ENCODE measurements at places on chromosomes 16 and 17. TPM values are rescaled to one million over a fixed set of nuclear protein-coding genes. Genes with fewer than 3 reads are reported as not detected.

DNA sequence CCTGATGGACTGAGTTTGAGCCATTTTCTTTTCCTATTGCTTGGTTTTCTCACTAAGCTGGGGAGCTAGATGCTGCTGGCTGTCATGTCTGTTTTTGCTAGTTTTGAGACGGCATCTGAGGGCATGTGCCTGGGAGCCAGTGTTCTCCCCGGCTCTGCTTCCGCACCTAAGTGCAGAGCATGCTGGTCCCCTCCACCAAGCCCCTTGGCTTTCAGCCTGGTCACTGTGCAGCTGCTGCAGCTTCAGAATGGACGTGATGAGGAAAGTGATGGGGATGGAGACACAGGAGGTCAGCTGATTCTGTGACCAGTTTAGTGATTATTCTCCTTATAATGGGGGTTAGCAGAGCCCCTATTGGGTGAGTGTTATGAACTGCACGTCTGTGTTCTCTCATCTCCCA lies 28.5 kb downstream of the DNAH17 start:
- DNase-seq = no peak

DNA sequence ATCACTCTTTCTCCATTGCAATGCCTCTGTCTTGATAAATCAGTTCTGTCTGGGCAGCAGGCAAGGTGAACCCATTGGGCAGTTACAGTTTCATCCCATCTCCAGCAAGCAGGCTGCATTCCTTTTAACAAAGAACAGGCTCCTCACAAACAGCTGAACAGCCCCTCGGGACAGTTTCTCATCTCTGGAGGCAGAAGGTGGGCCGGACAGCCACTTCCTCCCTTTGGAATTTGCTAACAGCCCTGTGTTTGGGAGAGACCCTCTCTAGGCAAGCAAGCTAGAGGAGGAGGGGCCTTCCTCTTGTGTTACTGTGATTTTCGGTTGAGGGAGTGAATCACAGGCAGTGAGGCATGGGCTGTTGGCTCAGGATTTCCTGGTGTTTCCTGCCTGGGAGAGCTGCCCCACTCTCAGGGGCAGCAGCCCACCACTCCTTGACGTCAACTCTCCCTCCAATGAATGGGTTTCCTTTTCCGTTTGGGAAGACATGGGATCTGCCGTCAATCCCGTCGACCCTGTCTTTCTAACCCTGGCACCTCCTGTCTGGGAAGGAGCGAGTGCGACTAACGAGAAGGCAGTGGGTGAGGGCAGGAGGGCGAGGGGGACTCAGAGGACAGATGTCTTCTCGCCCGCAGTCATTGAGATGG lies 3.7 kb upstream of the PGS1 start:
- DNase-seq = no peak

- DNase-seq = no peak
These were observed 1.2 kb upstream of the NR1D1 start for GRCh38 chr17:40101367-40102210.

- DNase-seq = no peak
These were observed 180.2 kb upstream of the TBX2 start for GRCh38 chr17:61219460-61219859.

GRCh38 chr17:1096215-1096614 lies 83.6 kb downstream of the ABR start:
- DNase-seq = no peak

DNA sequence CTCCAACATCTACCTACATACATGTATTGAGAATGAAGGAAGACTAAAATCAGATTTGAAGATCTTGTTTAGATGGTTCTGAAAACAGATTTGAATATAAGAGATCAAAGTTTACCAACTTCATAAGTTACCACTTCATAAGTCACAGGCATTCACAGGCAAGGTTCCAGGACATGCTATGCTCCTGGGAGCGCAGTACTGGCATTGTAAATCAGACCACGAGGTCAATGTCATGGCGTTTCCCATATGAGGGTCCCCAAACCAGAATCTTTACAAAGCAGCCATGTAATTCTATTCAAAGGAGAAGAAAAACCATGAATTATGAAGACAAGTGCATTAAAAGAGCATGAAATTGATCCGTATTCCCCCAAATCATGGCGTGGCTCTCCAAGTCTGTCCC lies 3.0 kb downstream of the CDH11 start:
- no peak for DNase-seq

GRCh38 chr16:23670137-23670776 lies 8.4 kb upstream of the PLK1 start:
- no peak for DNase-seq

DNA sequence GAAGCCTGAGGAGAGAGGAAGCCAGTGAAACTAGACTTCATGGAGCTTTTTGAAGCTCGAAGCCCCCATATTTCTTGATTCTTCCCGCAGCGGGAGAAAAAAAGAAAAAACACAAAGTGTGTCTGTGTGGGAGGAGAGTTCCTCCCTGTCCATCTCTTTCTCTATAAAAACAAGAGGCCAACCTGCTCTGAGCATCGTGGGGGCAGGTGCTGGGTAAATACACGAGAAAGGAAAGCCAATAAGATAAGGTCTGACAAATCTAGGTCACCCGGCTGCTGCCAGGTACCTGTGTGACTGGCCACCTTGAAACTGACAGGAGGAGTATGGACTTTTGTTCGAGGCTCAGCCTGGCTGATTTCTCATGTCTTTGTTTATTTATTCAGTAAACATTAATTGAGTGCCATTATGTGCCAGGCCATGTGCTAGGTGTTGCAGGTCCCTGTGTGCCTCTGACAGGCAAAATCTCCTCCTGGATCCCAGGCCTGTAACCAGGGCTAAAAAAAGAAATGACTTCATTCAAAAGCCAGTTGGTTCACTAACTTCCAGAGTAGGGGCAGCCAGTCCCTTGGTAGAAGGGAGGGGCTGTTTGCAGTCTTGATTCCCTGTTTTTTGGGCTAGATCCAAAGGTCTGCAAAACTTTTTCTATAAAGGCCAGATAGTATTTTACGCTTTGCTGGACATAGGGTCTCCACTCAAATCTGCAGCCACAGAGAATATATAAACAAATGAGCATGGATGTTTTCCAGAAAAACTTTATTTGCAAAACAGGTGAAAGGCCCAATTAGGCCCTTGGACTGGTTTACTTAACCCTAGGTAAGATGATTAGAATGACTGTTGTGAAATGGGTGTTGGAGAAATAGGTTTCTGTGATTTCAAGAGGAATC lies 35.6 kb downstream of the YPEL2 start:
- DNase-seq = no peak

DNA sequence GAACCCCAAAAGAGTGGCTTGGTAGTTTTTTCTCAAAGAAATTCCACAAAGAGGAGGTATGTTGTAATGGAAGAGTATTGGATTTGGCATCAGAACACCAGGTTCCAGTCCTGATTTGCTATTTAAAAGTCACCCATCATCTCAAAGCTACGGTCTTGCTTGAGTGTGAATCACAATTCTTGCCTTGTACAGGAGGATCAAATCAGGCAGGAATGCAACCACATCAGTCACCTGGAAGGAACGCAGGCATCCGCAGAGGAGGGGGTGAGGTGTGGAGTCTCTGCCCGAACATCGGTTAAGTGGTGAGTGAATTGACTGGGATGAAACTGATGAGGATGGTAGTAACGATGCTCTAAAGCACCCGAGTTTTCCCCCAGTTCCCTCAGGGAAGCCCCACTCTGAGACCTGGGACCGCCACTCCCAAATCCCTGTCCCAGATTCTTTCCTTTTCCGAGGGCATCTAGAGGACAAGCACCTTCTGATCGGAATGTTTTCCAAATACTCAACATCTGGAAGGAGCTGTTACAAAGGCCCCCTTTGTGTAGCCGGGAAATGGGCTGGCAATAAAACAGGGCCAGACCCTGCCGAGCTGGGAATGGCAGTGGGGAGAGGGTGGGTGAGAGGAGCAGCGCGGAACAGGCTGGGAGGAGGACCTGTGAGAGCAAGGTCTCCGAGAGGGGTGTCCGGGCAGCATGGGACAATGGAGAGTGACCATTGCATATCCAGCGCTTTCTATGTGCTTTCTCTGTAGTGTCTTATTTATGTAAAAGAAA lies 469.6 kb downstream of the SLC39A11 start:
- DNase-seq = no peak

DNA sequence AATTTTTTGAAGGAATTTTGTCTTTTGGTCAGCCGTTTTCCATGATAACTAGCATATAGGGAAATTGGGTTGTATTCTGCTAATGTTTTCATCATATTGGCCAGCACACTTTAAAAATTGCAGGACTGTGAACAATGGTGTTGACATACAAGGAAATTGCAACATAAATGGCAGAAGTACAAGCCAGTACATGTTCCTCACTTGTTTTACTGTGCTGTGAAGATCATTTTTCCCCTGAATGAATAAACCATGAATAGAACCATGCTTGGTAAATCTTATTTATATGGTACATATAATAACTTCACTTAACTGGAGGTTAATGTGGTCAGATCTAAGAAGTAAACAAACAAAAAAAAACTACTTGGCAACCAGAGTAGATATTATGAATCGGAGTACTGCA lies 22.8 kb downstream of the OMG start:
- no peak for DNase-seq

DNA sequence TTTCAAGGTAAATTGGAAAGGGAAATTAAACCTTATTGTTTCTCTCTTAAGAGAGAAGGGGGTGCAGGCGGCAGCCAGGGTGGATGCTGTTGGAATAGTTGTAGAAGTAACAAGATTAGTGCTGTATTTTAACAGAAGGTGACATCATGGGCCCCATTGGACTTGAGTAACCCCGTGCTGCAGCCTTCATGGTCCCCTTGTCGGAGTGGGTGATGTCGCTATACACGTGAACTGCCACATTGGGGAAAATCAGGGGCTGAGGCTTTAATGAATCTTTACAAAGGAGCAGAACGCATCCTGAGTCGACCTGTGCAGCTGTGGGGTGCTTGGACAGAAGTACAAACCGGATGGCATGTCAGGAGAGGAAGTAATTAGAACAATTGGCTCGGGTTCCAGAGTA lies 3.2 kb downstream of the SNX11 start:
- no peak for DNase-seq

- DNase-seq = no peak
These were observed 10.4 kb downstream of the SCN4A start for GRCh38 chr17:63962298-63962744.

GRCh38 chr16:59411961-59412841 lies 678.1 kb upstream of the GOT2 start:
- no peak for DNase-seq

MBTD1 gene
- total RNA-seq = 7.0 TPM

ADAP2 gene
- total RNA-seq = 1.1 TPM

ATP2A1 gene
- 1.4 TPM for total RNA-seq

PCGF2 gene
- total RNA-seq = 0.16 TPM

IL17C gene
- total RNA-seq = not detected

Data from activated T-cell treated with anti-CD3 and anti-CD28 coated beads, Interleukin-2, amount 50 U/mL, for 4 hours (primary cell).